Substantia nigra (tissue), 51 donors: ENCODE measurements at places on chromosomes 11 and 22.

DNA sequence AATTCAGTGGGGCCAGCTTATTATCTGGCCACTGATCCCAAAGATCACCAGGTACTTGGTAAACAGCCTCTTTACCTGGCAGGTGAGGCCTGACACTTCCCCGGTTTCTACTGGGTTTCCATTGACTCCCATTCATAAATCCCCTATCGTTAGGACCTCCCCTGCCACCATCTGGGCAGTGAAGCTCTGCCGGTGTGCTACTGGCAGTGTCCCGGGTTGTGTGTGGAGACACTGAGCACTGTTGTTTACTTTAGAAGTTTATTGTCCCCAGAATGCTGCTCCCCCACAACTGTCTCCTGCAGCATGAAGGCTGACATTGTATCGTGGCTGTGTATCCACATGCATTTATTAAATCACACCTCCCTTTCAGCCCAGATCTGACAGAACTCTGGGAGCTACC lies 142.7 kb downstream of the WNT7B start:
- no peak for DNase-seq

DNA sequence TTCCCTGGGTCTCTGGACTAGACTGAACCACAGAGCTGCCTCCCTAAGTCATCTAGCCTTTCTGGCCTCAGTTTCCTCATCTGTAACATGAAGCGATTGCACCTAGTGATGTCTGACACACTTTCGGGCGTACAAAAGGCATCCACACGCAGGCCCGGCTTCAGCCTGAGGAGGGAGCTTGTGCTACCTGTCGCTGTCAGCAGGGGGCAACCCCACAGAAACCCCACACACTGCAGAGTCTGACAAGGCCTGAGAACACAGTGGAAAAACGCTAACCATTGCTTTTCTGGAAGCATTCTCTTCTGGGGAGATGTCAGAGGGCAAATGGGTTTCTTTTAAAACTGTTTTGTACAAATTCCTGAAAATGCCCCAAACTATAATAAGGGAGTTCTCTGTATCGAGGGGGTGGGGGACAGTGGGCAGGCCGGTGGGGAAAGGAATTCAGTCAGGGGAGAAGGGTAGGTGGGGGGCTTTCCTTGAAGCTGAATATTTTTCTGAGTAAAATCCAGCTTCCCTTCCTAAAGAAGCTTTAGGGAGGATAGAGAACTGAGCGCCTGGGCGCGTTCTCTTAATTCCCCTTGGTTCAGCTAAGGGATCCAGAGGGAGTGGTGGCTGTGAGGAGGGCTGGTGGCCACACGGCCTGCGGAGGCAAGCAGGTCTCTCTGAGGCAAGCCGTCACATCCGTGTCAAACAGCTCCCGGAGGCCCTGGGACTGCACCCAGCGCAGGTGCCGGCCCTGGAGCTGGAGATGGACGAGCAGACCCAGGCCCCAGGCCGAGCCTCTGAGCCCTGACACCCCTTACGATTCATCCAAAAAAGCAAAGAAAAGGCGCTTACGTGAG lies 533 bp downstream of the ELF5 start:
- peak; percentile 29 for DNase-seq

DNA sequence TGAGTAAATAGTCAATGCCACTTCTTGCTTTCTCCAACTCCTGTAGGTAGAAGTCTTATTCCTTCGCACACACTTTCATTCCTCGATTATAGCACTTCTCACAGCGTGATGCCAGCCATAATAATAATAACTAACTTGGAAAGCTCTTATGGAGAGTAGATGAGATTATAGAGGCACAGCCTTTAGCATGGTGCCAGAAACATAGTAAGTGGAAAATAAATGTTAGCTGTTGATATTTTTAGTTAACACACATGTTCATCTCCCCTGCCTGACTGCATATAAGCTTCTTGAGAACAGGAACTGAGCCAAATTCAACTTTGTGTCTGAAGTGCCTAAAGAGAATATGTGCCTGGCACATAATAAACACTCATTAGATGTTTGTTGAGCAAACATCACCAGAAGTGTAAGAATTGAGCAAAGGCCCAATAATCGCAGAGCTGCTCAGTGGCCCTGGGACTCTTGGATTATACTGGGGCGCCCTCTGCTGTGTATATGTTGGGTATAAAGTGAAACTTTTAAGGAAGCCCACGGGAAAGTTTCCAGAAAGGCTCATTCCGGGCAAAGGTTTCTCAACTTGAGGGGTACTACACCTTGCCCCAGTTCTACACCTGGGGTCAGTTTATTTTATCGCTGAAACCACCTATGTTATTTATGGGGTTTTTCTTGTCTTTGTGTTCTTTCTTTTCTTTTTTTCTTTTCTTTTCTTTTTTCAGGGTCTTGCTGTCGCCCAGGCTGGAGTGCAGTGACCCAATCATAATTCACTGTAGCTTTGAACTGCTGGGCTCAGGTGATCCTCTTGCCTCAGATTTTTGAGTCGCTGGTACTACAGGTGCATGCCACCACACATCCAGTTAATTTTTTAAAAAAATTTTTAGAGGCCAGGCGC lies 22.3 kb downstream of the SLN start:
- peak; percentile 67 for DNase-seq

- DNase-seq: peak; percentile 39
These were observed 51.2 kb upstream of the ELF5 start for GRCh38 chr11:34564807-34565241.

GRCh38 chr11:114482114-114482513 lies 42.8 kb downstream of the REXO2 start:
- no peak for DNase-seq

DNA sequence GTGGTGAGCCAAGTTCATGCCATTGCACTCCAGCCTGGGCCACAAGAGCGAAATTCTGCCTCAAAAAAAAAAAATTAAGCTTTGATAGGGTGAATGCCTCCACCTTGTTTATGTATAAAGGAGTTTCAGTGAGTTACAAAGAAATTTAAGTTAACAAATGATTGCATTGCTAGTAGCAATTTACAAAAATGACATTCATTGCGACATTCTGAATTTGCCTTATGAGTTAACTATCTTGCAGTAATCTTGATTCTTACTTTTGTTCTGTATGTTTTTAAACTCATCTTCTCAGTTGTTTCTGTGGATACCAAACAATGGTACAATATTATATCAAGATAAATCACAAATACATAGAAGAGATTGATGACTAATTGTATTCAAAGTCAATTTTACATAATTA lies 207.0 kb downstream of the DDX10 start:
- DNase-seq: no peak

DNA sequence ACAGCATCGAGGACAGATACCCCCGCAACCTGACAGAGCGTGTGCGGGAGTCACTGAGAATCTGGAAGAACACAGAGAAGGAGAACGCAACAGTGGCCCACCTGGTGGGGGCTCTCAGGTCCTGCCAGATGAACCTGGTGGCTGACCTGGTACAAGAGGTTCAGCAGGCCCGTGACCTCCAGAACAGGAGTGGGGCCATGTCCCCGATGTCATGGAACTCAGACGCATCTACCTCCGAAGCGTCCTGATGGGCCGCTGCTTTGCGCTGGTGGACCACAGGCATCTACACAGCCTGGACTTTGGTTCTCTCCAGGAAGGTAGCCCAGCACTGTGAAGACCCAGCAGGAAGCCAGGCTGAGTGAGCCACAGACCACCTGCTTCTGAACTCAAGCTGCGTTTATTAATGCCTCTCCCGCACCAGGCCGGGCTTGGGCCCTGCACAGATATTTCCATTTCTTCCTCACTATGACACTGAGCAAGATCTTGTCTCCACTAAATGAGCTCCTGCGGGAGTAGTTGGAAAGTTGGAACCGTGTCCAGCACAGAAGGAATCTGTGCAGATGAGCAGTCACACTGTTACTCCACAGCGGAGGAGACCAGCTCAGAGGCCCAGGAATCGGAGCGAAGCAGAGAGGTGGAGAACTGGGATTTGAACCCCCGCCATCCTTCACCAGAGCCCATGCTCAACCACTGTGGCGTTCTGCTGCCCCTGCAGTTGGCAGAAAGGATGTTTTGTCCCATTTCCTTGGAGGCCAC lies 3.3 kb downstream of the FADD start:
- DNase-seq: no peak

- no peak for DNase-seq
These were observed 243.7 kb downstream of the TTC28 start for GRCh38 chr22:28435982-28436381.
